ENCODE measurements at places on chromosomes 6 and 20.

DNA sequence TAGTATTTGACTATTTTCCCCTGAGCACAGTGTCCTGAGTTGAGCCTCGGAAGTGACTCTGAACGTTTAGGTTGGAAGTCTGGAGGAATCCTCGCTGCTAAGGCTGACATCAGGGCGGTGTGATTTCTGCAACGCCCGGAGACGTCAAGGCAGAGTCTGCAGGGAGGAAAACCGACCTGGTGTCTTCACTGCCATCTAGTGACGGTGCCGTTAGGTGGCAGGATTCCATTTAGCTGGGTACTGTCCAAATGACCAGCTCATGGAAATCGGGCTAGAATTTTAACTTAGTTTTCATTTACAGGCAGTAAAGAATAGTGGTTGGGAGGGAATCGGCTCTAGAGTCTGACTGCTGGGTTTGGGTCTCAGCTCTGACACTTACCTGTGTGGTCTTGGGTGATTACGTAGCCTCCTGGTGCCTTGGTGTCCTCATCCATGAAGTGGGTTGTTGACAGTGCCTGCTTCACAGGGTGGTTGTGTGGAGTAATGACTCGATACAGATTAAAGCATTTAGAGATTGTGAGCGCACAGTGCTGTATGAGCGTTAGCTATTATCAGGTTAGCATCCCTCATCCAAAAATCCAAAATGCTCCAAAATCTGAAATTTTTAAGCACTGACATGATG lies 35.0 kb downstream of the FOXF2 start:
- no peak for DNase-seq

- peak; percentile 29 for DNase-seq
These were observed 14.7 kb downstream of the HLA-F start for GRCh38 chr6:29737707-29738630.

GRCh38 chr6:35014786-35015185 lies 125.7 kb downstream of the ANKS1A start:
- DNase-seq, result no peak

DNA sequence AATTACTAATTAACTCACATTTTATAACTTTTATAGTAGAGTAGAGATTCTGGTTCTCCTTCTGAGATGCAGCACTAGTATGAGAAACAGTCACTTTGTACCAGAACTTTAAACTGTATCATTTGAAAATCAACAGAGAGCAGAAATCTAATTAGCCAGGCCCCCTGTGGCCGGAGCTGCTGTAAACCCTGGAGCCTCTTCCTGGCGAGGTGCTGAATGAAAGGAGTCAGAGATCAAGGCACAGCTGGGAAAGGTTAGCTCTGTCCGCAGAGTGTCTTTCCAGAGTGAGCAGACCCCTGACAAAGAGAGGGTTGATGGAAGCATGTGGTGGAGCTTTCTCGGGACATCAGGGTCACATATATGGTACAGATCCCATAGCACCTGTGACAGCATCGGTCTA lies 703.8 kb downstream of the RFPL4B start:
- no peak for DNase-seq

- no peak for DNase-seq
These were observed 39.5 kb downstream of the GRM4 start for GRCh38 chr6:34106421-34106820.

DNA sequence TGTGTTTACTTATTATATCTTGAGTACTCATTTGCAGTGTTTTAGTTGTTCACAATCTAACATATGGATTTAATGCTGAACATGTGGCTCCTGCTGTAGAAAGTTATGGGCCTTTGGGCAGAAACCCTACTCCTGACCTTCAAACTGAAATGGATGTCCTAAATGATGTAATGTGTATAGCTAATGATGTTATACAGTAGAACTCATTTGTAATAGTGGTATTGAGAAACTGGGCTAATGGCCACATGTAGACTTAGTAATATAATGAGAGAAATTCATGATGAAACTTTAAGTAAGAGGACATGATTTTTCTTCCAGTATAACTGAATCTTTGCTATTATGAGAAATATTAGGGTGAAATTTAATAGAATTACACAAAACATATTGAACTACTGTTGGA lies 121.3 kb upstream of the PTPRK start:
- DNase-seq, result no peak

DNA sequence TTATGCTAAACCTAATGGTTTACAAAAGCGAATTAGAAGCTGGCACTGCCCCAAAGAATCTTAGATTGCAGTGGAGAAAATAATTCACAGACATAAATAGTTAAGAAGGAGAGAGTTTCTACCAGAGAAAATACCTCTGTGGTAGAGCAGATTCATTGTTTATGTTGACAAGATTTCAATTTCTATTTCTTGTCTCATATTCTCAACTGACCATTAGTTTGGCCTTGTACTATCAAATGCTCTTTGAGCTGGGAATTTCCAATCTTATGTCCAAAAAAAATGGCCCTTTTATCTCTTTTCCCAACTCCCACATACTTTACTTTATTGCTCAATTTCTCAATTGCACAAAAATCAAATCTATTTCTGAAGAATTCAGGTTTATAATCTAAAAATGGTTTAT lies 804.1 kb upstream of the CITED2 start:
- DNase-seq, result no peak

GRCh38 chr6:29762051-29762450 lies 38.8 kb downstream of the HLA-F start:
- DNase-seq, result no peak

DNA sequence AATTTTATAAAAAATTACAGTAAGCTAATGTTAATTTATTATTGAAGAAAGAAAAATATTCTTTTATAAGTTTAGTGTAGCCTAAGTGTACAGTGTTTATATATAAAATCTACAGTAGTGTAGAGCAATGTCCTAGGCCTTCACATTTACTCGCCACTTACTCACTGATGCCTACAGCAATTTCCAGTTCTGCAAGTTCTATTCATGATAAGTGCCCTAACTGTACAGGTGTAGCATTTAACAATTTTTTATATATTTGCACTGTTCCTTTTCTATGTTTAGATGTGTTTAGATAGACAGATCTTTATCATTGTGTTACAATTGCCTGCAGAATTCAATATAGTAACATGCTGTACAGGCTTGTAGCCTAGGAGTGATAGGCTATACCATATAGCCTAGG lies 80.1 kb upstream of the HDAC2 start:
- no peak for DNase-seq

- no peak for DNase-seq
These were observed 19.4 kb upstream of the CCN5 start for GRCh38 chr20:44695674-44696300.

- no peak for DNase-seq
These were observed 380.6 kb upstream of the CHD6 start for GRCh38 chr20:41998539-41999341.

DNA sequence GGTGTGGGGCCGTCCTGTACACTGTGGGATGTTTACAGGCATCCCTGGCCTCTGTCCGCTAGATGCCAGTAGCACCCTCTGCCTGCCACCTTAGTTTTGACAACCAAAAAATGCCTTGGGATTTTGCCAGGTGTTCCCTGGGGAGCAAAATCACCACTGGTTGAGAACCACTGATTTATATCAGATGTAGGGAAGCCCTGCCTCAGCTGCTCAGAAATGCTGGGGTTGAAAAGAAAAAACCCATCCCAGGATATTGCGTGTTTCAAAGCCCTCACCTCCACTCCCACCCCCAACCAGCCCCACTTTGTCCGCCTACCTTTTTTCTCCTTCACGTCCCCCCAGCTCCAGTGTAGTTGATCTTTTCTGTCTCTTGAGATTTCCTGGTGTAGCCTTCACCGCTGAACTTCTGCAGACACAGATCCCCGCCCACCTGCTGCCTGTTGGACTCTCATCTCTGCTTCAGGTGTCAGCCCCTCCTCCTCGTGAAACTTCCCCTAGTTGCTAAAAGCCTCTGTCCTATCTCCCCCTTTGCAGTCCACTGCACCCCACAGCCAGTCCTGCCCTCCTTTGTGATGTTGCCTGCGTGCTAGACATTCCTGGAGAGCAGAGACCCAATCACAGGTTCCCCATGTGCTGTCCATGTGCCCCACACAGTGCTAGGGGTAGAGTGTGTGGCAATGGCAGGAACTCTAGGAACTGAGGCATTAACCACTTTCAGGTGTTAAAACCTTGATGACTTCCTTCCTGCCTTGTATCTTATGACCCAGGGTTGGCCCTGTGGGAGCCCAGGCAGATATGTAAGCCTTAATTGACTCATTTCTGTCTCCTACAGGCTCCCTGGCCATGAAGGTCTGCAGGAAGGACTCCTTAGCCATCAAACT lies 98.9 kb downstream of the TBC1D7 start:
- DNase-seq, result peak; percentile 17

- no peak for DNase-seq
These were observed 50.6 kb downstream of the CHD6 start for GRCh38 chr20:41567615-41568014.

GRCh38 chr6:106608080-106608668 lies 21.1 kb downstream of the RTN4IP1 start:
- no peak for DNase-seq

GRCh38 chr20:3919352-3919751 lies 30.2 kb downstream of the PANK2 start:
- DNase-seq, result no peak

DNA sequence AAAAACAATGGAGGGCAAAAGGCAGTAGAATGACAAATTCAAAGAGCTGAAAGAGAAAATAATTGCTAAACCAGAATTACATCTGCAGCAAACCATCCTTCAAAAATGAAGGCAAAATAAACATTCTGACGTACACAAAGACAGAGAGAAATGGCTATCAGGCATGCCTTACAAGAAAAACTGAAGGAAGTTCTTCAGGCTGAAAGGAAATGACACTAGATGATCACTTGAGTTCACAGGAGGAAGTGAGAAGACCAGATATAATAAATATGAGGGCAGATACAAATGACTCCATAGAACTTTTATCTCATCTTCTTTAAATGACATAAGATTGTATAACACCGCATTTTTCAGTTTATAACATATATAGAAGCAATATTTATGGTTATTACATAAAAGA lies 30.0 kb downstream of the DZANK1 start:
- no peak for DNase-seq

- DNase-seq, result no peak
These were observed 5.9 kb downstream of the TMEM239 start for GRCh38 chr20:2822073-2822472.

- DNase-seq, result no peak
These were observed 6.6 kb upstream of the SLC17A3 start for GRCh38 chr6:25880601-25881000.

- no peak for DNase-seq
These were observed 48.7 kb upstream of the SRPK1 start for GRCh38 chr6:35969646-35970045.

DNA sequence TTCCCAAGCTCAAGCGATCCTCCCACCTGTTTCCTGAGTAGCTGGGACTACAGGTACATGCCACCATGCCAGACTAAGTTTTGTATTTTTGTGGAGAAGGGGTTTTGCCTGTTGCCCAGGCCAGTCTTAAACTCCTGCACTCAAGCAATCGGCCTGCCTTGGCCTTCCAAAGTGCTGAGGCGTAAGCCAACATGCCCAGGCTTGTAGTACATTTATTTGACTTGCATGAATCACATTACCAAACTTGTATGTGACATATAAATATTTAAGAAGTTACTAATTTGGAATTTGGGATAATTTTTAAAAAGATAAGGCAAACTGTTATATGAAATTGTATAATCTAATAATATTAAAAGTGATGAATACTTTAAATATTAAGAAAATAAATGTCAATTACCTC lies 157.6 kb downstream of the MCHR2 start:
- DNase-seq, result no peak

DNA sequence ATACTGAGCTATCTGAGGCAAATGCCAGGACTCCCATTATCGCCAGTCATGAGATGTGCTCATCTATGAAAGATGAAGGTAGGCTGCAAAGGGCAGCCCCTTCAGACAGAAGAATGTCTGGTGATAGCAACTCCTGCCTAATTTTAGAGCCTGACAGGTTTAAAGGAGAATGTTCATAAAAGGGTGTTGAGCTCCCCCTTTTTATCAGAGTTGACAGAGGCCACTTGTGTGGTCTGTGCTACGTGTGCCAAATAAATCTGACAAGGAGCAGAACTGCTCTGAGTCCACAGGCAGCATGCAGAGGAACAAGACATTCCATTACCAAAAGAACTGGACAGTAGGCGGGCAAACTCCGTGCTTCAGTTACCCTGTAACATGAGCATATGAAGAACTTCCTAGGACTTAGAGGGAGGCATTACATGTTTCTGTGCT lies 101.8 kb downstream of the PREP start:
- no peak for DNase-seq

GRCh38 chr6:1720620-1721322 lies 111.1 kb downstream of the FOXC1 start:
- DNase-seq, result no peak

GRCh38 chr20:51094221-51094620 lies 71.3 kb upstream of the KCNG1 start:
- DNase-seq, result no peak

GRCh38 chr6:160042788-160043301 lies 74.0 kb downstream of the IGF2R start:
- no peak for DNase-seq

DNA sequence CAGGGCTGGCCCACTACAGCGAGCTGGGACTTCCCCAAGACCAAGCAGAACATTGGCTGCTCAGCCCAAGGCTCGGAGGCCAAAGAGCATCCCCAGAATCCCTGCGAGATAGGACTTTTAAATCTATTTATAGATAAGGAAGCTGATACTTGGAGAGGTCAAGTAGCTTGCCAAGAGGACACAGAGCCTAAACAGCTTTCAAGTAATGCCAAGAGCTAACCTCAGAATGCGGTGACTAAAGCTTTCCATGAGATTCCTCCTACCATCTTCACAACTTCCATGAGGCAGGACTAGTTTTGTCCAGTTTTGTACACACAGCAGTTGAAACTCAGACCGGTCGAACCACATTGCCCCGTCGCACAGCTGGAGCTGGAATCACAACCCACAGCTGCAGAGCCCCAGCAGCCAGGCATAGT lies 168.1 kb upstream of the TOP1 start:
- DNase-seq, result no peak
